ENCODE measurements at places on chromosomes 1 and 21. TPM values are rescaled to one million over a fixed set of nuclear protein-coding genes. Genes with fewer than 3 reads are reported as not detected.

PRSS38 gene
- total RNA-seq, result not detected

CD1E gene
- total RNA-seq, result not detected

TCHHL1 gene
- not detected for total RNA-seq

URB2 gene
- total RNA-seq, result 14.9 TPM

MYOC gene
- total RNA-seq, result not detected

FALEC gene
- total RNA-seq, result not detected

CCDC27 gene
- not detected for total RNA-seq

FCRL2 gene
- not detected for total RNA-seq

FCGR1A gene
- total RNA-seq, result not detected

C1QA gene
- total RNA-seq, result not detected

TMPRSS15 gene
- not detected for total RNA-seq

RGS16 gene
- 0.30 TPM for total RNA-seq

PLPPR4 gene
- not detected for total RNA-seq

FCER1G gene
- total RNA-seq, result not detected

TYW3 gene
- total RNA-seq, result 17.1 TPM

PKNOX1 gene
- 5.3 TPM for total RNA-seq

TGFB2 gene
- total RNA-seq, result 14.0 TPM

HTR6 gene
- 0.07 TPM for total RNA-seq

PIGR gene
- not detected for total RNA-seq

GLIS1 gene
- not detected for total RNA-seq

FCRL1 gene
- total RNA-seq, result not detected
